ENCODE measurements at places on chromosomes 12 and 14.

DNA sequence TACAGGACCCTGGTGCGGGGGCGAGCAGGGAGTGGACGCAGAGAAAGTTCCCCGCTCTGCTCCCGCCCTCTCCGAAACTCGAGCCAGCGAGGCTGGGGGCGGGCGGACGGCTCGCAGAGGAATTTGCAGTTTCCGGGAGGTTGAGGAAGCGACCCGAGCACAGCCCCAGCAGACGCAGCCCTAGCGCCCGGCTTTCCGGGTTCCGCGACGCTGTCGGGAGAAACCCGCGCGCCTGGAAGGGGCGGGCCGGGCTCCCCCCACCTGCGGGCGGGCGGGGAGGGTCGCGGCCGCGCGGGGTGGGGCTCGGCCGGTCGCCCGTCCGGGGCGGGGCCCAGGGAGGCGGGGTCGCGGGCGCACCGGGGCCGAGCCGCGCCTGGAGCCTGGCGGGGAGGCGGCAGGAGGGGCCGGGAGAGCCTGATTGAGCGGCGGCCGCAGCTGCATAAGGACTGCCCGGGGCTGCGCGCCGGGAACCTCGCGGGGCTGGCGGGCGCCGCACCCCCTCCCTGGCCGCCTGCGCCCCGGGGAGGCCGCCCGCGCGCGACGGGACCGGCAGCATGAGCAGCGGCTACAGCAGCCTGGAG lies at the start of gene RASSF3:
RASSF3 (plus strand) TSS at position 417 of the 581 bp plus-strand sequence; CDS start at position 555, 138 bp downstream.
- peak; percentile 91 for DNase-seq

DNA sequence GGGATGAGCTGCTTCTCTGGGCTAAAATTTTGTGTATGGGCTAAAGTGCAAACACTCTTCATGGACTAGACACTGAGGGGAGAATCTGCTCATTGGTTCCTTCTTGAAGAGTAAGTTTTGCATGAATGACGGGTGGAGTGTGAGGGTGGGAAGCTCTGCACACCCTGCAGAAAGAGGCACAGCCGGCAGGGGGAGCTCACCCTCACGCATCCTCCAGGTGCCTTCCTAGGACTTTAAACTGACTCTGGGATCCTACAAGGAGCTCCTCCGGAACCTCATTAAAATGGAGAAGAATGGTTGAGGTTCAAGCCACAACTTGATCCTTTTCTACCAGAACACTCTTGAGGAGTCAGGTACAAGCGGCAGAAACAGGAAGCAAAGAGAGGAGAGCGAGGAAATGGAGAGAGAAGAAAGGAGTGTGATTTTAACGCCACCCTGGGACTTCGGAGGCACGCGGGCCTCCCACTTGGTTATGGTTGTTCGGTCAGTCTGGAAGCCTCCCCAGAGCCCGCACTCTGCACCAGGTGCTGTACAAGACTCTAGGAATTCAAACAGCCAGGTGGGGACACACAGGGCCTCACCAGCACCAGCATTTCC lies 87.5 kb downstream of the SETD3 start:
- DNase-seq, result peak; percentile 56

DNA sequence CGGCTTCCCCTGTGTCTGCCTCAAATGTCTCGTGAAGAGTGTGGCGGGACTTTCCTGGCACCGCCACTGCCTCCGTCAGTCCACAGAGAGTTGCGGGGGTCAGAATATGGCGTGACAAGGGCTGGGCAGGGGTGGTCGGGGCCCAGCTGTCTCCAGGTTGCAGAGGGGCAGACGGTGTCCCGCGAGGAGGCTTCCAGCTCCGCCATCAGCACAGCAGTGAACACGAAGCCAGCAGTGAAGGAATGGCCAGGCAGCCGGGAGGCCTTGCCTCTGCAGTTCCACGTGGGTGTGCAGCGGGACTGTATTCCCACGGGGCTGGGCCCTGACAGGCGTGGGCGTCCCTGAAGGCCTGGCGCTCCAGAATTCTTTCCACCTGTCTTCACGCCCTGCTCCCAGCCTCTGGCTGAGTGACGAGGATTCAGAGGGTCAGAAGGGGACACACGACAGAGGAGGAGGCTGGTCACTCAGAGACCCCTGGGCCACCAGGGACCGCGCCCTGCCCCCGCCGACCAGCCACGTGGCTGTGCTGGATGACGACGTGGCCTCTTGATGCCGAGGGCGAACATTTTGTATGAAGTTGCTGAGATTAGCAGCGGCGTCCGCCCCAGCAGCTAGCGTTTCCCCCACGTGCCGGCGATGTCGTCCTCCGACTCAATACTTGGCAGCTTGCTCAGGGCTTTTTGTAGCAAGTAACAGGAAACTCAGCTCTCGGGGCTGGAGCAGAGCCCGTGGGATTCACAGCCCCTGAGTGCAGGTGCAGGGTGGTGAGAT lies 25.0 kb upstream of the GALNT9 start:
- no peak for DNase-seq

- DNase-seq, result peak; percentile 67
Measured at GRCh38 chr12:85872497-85873091, 1.5 kb upstream of the NTS start.

- no peak for DNase-seq
Measured at GRCh38 chr14:97791072-97791471, 993.9 kb downstream of the VRK1 start.

DNA sequence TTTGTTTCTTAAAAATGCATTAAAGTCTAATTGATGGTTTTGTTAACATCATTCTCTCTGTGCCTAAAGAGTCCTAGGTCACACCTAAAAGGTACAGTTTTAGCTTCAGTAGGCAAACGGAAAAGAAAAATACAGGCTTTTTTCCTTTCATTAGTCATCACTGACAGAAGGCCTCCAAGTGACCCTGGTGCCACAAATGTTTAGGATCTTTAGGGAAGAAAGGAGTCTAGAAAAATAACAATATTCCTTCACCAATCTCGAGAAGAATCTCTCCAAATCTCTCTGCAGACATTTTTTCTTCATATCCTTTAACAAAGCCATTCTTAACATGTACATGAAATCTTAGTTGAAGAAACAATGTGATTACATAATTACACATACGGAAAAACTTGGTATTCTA lies 2.0 kb downstream of the DENND5B start:
- no peak for DNase-seq

- no peak for DNase-seq
Measured at GRCh38 chr14:69932391-69932790, 53.2 kb downstream of the SMOC1 start.

GRCh38 chr14:64937171-64937820 lies 5.2 kb downstream of the GPX2 start:
- no peak for DNase-seq

- no peak for DNase-seq
Measured at GRCh38 chr12:103493199-103493598, 2.6 kb downstream of the C12orf42 start.

DNA sequence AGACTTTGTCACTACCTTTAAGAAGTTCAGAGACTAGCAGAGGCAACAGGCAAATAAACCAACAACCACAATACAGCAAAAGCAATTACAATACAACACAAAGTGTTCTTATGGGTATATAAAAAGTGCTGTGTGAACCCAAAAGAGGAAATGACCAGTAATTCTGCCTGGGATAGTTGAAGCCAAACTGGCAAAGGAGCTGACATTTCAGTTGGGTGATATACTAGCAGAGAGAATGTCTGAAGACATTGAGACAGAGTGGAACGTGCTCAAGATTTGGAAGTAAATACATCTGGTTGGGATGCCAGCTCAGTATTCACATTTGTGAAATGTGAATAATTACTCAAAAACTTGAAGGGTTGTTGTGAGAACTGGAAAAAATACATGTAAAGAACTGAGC lies 80.6 kb upstream of the GTF2A1 start:
- no peak for DNase-seq

- DNase-seq, result no peak
Measured at GRCh38 chr14:54332490-54332889, 64.3 kb upstream of the CDKN3 start.

DNA sequence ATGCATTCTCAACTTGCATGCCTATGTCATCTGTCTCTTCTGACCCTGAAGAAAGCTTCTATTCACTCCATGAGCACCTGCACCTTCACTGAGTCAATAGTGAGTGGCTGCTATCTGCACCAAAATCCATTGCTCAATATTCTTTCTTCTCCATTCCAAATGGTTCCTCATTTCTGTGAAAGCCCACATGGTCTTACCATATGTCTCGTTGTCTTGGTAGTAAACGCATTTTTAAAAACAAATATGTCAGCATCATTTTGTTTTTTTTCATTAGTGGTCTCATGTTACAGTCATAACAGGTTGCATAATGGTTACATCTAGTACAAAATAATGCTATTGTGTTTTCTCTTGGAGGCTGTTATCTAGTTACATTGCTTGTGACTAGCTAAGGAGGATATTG lies 106.9 kb upstream of the CPM start:
- DNase-seq, result no peak

DNA sequence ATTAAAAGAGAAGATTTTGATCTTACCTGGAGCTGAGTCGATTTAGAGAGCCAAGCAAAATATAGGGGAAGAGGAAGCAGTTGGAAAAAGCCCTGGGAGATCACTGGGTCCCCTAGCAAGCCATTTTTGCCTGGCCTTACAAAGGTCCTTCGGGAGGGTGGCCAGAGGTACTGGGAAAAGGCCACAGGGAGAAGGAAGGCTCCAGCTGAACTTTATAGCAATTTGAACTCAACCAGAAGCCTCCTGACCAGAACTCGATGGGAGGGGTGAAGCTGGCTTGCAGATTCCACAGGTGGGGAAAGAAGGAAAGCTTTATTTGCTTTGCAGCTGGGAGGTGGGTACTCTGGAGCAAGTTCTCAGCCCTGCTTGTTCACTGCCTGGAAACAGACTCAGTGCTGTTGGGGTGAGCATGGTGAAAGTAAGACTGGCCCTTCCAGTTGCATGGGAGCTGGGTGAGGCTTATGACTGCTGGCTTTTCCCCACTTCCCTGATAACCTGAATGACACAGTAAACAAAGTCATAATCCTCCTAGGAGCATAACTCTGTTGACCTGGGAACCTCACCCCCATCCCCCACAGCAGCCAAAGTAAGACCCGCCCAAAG lies 855.8 kb downstream of the FSCB start:
- DNase-seq, result no peak

GRCh38 chr14:35368583-35369392 lies 35.8 kb downstream of the NFKBIA start:
- no peak for DNase-seq

DNA sequence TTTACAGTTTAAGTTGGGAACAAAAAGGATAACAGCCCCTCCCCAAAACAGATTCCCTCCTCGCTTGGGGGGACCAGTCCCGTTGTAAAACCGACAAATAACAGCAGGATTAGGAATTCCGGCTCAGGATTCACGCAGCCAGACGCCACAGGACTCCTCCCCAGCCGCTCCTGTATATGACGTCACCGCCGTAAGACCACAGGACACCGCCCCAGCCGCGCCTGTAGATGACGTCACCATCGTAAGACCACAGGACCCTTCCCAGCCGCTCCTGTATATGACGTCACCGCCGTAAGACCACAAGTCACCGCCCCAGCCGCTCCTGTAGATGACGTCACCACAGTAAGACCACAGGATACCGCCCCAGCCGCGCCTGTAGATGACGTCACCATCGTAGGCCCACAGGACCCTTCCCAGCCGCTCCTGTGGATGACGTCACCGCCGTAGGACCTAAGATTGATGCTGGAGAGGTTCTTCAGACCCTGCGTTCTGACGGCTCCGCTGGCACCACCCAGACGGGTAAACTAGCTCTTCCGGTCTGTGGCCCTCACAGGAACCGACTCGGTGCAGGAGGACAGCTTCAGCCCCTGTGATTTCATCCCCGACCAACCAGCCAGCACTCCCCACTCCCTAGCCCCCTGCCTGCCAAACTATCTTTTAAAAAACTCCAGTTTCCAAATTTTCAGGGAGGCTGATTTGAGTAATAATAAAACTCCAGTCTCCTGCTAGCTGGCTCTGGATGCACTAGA lies 43.9 kb upstream of the FBRSL1 start:
- peak; percentile 93 for DNase-seq

GRCh38 chr14:37048666-37049071 lies 123.7 kb downstream of the SLC25A21 start:
- DNase-seq, result no peak

- DNase-seq, result no peak
Measured at GRCh38 chr12:61860451-61860850, 399.8 kb upstream of the USP15 start.

DNA sequence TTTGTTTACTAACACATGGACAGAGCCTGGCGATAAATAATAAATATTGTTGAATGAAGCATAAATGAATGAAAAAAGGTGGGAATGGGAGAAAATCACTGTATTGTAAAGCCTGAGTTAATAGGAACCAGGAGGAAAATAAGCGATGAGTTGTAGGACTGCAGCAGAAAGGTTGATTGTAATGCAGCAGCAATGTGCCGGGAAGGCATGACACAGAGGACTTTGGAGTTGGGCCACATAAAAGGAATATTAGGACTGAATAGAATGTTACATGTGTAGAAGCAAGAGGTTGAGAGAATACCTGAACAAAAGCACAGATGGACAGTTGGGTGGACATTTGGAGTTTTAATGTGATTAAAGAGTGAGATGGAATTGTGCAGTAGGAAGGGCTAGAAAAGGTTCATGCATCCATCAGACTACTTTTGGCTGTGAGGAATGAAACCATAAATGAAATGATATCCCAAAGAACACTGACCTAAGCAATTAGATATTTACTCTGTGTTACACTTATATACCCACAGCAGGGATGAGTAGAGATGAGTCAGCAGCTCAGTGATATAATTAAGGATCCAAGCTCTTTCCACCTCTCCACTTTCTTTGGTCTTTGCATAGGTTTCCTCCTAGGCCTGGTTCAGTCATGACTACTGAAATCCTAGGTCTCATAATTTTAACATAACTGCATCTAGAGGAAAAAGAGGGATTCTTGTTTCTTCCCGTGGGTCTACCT lies 55.4 kb downstream of the CCER1 start:
- DNase-seq, result no peak

DNA sequence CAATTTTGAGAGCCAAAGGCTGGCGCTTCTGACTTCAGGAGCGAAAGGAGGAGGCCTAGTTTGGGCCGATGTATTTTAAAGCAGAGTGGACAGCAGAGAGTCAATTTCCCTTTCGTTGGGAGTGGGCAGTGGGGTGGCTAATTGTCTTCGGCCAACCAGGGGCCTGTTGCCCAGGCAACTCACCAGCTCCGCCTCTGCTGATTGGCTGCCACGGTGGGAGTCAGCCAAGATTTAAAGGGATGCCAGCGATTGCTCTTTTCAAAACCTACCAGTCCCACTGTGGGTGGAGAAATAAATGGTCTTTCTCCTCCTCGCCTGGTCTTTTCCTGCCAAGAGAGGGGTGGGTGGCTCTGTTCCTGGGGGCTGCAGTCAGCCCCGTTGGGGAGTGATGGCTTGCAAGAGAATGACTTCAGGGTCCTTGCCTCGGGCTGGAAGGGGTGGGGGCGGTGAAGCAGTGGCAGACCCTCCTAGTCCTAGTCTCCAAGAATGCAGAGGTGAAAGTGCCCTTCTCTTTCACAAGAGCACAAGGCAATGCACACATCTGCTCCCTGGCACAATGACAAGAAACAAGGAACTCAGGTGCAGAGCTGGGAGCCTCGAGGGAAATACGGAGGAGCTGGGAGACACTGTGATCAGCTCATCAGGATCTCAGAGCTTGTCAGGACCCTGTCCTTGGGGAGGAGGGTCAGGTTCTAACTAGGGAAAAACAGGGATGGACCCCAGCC lies 37.7 kb downstream of the RASAL1 start:
- DNase-seq, result no peak

- DNase-seq, result no peak
Measured at GRCh38 chr14:29089849-29090248, 323.3 kb downstream of the FOXG1 start.

- DNase-seq, result no peak
Measured at GRCh38 chr12:124551268-124552144, 15.9 kb downstream of the NCOR2 start.

GRCh38 chr12:113934060-113934814 lies 31.9 kb downstream of the RBM19 start:
- no peak for DNase-seq

GRCh38 chr14:50039734-50040400 lies 76.5 kb downstream of the VCPKMT start:
- DNase-seq, result no peak

All from OCI-LY7 (cell line).